ENCODE measurements at places on chromosomes 6 and 20.

- no peak for DNase-seq
Measured at GRCh38 chr20:46400828-46401477, 5.5 kb downstream of the ELMO2 start.

GRCh38 chr6:35327349-35328027 lies 14.9 kb upstream of the PPARD start:
- peak; percentile 72 for DNase-seq

DNA sequence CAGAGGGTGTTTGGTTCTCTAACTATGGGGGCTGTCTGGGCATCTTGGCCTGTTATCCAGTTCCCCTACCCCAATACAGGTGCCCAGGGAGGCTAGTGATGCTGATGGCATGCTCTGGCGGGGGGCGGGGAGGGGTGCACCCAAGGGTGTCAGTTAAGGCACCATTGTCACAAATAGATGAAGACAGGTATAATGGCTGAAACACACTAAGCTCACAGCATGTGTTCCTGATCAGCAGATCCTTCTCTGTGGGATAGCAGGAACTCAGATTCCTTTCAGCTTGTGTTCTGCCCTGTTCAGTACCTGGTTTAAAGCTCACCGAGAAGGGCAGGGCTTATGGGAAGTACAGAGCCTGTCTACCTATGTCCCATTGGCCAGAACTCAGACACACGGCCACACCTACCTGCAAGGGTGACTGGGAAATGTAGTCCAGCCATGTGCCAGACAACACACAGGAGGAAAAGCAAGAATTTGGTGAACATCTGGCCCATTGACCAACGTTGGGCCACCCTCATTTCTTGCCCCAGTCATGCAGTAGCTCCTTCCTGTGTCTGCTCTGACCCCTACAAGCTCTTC lies 3.4 kb upstream of the RSPO4 start:
- peak; percentile 72 for DNase-seq

- DNase-seq: no peak
Measured at GRCh38 chr6:52498538-52499017, 78.3 kb downstream of the TRAM2 start.

- DNase-seq: peak; percentile 10
Measured at GRCh38 chr6:46983007-46983411, 59.1 kb downstream of the ADGRF1 start.

GRCh38 chr6:102411796-102412195 lies 1018.3 kb downstream of the GRIK2 start:
- no peak for DNase-seq

- DNase-seq: no peak
Measured at GRCh38 chr6:26141378-26141904, 54.2 kb downstream of the HFE start.

DNA sequence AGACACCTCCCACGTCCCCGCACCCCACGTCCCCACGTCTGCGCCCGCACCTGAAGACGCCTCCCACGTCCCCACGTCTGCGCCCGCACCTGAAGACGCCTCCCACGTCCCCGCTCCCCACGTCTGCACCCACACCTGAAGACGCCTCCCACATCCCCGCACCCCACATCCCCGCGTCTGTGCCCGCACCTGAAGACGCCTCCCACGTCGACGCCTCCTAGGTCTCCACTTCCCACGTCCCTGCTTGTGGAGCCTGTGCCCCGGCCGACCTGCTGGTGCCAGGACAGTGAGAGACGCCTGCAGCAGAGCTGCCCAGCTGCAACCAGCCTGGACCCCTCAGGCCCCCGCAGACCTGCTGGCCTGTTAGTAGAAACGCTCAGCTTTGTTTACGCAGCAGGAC lies 22.6 kb downstream of the ANKRD60 start:
- no peak for DNase-seq

GRCh38 chr6:71420095-71420692 lies 131.6 kb downstream of the OGFRL1 start:
- DNase-seq: no peak

GRCh38 chr6:139436957-139437348 lies 62.5 kb upstream of the CITED2 start:
- no peak for DNase-seq

- no peak for DNase-seq
Measured at GRCh38 chr6:121760745-121761144, 325.3 kb downstream of the GJA1 start.

DNA sequence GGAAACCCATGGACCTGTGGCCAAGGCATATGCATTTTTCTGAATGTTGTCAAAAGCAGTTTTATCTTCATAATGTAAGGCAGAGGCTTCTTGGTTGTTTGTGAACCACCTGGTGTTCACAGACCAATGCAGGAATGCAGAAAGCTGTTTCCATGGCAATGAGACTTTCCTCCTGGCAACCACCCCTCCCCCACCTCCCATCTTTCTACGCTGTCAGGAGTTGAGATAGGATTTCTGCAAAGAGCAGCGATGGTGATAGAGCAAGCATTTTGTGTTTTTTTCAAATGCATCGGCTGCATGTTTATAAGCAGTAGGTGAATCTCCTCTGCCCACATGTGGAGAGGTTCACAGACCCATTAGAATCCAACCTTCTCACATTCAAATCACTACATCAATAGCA lies 114.1 kb upstream of the SMLR1 start:
- no peak for DNase-seq

- DNase-seq: no peak
Measured at GRCh38 chr6:46584586-46584985, 68.0 kb downstream of the CYP39A1 start.
